ENCODE measurements at places on chromosomes 12 and 14. TPM values are rescaled to one million over a fixed set of nuclear protein-coding genes. Genes with fewer than 3 reads are reported as not detected.
A peak's percentile ranks its signal among the peaks of the same experiment; 100 is the strongest.

DNA sequence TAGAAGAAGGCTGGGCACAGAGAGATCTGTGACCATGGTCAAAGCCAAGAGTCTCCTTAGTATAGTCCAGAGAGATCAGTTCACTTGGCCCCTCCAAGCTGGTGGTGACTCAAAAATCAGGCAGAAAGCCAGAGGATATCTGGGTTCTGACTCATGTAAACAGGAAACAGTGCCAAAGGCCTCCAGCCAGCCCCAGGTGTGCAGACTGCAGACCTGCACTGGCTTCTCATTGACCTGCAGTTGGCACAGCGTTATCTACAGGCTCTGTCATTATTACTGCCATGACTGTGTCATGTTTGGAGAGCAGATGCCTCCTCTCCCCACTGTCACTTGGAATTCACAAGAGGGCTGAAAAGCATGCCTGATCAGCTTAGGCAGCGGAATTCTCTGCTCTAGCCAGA, 295.7 kb upstream of the PRKD1 start:
- peak; percentile 80 for DNase-seq

DNA sequence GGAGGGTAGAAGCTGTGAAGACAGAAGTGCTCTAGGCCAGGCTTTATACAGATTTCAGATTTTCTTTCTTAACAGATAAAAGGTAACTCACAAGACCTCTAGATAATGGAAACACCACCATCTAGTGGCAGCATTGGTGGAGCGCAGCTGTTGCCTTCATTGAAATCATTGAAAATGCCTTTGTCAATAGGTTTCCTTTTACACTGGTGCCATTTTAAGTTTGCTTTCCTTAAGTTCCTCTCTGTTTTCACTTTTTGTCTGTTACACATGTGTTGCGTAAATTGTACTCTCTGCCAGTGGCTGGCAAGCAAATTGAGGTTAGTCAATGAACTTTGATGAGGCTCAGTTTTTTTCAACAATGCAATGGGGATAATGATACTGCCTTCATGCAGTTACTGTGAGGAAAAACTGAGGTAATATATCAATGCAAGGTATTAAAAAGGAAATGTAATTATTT, 31.1 kb downstream of the ALDH1L2 start:
- peak; percentile 77 for DNase-seq

DNA sequence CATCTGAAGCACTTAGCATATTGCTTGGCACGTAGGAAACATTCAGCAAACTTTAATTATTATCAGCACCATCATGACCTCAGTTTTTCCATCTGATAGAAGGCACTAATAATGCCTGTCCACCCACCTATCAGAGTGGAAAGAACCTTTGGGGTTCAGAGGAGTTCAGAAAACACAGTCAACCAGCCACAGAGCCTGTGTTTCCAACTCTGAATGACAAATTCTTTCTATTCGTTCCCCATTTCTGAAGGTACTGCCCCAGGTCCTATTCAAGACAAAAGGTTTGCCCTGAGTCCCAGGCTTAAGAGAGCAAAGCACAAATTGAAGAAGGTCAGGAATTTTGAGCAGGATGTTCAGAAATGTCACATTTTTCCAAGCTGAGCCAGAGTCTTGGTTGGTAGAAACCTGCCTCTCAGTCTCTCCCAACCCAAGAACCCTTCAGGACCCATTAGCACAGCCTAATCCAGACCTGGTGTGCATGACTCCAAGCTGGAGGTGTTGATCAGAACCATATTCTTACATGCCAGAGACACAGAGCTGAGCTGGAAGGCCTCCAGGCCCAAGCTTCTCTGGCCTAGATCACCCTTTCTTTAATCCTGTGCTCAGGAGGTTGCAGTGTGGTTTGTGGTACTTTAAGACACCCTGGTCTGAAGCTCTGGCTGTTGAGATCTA, 114.4 kb downstream of the TBX5 start:
- no peak for DNase-seq

- DNase-seq: no peak
Observed at GRCh38 chr14:35387713-35388579, 16.6 kb downstream of the NFKBIA start.

- DNase-seq: peak; percentile 45
Observed at GRCh38 chr12:121632069-121632970, 6.0 kb downstream of the ORAI1 start.

DNA sequence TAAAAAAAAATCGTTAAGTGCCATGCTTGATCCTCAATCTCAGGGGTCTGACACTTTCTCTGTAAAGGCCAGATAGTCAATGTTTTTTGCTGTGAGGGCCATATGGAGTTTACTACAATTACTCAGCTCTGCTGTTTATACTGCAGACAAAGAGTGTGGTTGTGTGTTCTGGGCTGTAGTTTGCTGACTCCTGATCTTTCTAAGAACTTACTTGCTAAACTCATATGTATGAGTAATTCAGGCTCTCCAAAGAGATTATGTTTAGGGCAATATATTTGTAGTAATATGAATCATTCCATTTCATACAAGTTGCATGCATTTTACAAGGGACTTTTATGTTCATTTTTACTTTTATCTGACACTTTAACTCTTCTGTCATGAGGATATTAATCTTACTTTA, 188.2 kb downstream of the TMTC2 start:
- DNase-seq: no peak

DNA sequence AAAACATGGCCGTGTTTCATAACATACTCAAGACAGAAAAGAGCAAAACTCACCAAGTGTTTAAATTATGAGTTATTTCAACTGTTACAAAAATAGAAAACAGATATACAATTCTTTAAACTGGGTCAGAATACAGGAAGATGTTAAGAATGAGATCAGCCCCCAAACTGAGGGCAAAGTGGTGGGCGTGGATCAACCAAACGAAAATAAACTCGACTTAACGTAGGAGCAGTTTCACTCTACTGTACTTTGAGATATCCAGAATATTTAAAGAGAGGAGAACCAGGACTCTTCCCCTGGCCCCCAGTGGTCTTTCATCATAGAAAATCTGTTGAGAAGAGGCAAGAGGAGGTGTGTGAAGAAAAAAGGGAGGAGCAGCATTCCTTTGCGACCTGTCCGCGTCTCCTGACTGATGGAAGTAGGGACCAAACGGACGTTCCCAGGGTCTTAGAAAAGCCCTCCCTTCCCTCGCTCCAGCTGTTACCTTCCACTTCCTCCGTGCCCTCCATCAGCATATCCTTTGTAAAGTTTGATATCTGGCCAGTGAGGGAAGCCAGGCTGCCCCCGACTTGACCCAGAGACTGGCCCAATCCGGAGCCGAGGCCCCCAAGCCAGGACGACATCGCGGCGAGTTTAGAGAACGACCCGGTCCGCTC, 668 bp downstream of the TRIP11 start:
- DNase-seq: peak; percentile 73

GRCh38 chr12:16606201-16606849, 363 bp upstream of the LMO3 start:
- DNase-seq: peak; percentile 81

GNG2 gene
- total RNA-seq: 16.6 TPM

HVCN1 gene
- total RNA-seq: 3.2 TPM

DNA sequence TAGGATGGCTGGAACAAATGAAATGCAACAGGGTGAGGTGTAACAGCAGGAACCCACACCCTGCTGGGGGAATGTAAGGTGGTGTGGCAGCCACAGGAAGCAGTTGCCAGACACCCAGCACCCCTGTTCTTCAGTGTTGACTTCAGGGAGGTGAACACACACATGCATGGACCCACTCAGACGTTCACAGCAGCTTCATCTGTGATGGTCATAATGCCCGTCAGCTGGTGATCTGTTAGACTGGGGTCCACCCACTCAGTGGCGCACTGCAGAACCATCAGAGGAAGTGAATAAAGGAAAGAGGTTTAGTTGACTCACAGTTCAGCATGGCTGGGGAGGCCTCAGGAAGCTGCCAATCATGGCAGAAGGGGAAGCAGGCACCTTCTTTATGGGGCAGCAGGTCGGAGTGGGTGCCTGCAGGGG, 22.7 kb upstream of the TEX22 start:
- no peak for DNase-seq

HAL gene
- not detected for total RNA-seq

AVPR1A gene
- not detected for total RNA-seq

GRCh38 chr14:104917993-104918392, 6.7 kb upstream of the PLD4 start:
- DNase-seq: no peak

CDCA3 gene
- 3.5 TPM for total RNA-seq

MAP3K9 gene
- 0.53 TPM for total RNA-seq

- DNase-seq: no peak
Observed at GRCh38 chr14:31854508-31855075, 222.5 kb upstream of the ARHGAP5 start.

NEUROD4 gene
- not detected for total RNA-seq

GRCh38 chr12:43015090-43015737, 425.7 kb upstream of the PRICKLE1 start:
- DNase-seq: no peak

ZFHX2 gene
- 0.31 TPM for total RNA-seq

DNA sequence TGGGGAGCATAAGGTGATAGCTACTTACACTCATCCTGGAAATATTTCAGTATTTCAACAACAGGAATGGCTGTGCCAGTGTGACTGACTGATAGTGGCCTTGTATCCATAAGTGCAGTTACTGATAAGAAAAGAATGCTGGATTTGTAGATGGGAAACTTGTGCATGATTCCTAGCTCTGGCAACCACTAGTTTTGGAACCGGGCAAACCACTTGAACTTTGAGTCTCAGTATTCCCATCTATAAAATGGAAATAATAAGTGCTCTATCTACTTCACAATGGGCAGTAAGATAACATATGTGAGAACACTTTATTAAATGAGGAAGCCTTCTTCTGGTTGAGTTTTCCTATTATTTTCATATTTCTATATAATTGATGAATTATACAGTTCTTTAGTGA, 77.2 kb downstream of the TPH2 start:
- no peak for DNase-seq

- no peak for DNase-seq
Observed at GRCh38 chr12:40511341-40511740, 180.9 kb upstream of the CNTN1 start.

DBX2 gene
- total RNA-seq: not detected

DNA sequence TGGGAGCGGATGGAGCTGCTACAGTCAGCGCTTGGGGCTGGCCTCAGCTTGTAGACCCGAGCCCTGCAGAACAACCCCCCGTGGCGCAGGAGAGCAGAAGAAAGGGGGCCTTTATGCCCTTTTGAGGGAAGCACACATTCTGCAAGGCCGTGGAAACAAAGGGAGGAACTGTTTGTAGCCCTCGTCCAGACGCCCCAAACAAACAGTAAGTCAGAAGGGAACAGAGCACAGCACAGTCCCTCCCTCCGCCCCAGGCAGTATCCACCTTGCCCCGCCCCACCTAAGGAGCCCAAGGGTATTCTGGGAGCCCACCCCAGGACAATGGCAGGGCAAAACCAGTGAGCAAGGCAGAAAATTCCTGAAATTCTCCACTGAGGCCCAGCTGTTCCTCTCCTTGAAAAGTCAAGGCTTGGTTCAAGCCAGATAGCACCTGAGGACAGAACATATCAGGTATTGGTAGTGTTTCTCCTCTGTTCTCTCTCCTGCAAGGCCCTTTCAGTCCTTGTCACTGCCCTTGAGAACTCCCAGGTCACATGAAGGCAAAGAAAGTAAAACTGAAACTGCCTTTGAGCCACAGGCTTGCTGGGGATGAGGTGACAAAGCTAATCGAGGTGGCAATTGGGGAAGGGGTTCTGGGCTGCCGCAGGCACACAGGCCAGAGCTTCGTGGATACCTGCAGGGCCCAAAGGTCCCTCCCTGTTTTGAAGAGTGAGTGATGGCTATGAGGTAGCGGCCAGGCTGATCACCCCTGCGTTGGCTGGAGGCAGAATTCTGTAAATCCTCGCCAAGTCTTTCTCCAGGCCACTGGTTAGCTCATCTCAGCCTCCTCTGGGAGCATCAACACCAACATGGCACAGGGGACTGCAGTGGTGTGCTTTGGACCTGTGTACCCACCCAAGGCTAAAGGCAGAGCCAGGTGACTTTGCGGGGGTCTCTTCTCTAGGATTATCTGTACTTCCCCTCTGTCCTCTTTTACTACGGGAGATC, 499 bp downstream of the DGLUCY start:
- DNase-seq: peak; percentile 64

ZNF268 gene
- total RNA-seq: 31.0 TPM

GRCh38 chr14:29982993-29983392, 55.3 kb upstream of the PRKD1 start:
- DNase-seq: no peak

SERPINA4 gene
- total RNA-seq: not detected

RNU4-1 gene
- total RNA-seq: not detected

SMARCD1 gene
- total RNA-seq: 32.0 TPM

ACVRL1 gene
- total RNA-seq: 0.52 TPM

GRCh38 chr14:23665302-23666016, 29.3 kb downstream of the DHRS2 start:
- peak; percentile 7 for DNase-seq

- DNase-seq: no peak
Observed at GRCh38 chr14:68976160-68977067, 2.7 kb downstream of the ACTN1 start.

DNA sequence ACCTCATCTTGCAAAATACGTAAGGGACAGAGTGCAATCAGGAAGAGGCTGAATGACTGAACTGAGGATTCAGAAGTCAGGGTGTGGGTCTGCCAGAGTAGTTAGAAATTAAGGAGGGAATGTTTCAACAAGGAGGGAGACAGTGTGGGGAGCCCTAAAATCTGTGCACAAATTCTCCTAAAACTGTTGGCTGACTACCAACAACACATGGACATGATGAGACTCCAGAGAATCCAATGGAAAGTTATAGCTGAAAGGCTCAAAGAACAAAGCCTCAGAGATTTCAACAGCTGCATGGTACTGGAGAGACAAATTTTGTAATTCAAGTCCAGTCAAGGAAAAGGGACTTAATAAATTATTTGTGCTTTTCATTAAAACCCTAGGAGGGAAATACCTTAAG, 36.1 kb upstream of the NEDD1 start:
- peak; percentile 36 for DNase-seq

- DNase-seq: peak; percentile 75
Observed at GRCh38 chr12:90058704-90059103, 350.1 kb upstream of the ATP2B1 start.

OR6C68 gene
- not detected for total RNA-seq

TPPP2 gene
- total RNA-seq: not detected

DNA sequence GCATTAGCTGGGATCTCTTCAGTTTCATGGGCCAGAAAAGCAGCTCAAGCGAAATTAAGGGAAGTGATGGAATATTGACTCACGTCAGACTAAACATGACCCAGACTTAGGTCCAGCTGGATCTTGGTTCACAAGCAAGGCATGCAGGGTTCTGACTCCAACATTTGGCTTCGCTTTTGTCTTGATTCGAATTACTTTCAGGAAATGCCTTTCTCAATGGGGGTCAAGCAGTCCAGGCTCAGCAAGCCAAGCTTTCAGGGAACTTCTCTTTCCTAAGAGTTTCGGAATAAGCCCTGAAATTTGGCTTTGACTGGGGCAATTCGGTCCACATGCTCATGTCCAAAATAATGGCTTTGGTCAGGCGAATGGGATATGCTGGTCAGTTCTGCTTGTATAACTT, 678.7 kb upstream of the TMEM132C start:
- DNase-seq: no peak

Data from myocyte (in vitro differentiated cells).